NCI-H2081 (cell line): ENCODE measurements at places on chromosomes 5 and 9.

GRCh38 chr9:21096172-21096900, 18.6 kb upstream of the IFNB1 start:
- DNase-seq: no peak

- DNase-seq: no peak
Observed at GRCh38 chr9:119052339-119053030, 316.8 kb downstream of the BRINP1 start.

GRCh38 chr9:114889802-114890224, 40.6 kb downstream of the TNFSF8 start:
- no peak for DNase-seq

DNA sequence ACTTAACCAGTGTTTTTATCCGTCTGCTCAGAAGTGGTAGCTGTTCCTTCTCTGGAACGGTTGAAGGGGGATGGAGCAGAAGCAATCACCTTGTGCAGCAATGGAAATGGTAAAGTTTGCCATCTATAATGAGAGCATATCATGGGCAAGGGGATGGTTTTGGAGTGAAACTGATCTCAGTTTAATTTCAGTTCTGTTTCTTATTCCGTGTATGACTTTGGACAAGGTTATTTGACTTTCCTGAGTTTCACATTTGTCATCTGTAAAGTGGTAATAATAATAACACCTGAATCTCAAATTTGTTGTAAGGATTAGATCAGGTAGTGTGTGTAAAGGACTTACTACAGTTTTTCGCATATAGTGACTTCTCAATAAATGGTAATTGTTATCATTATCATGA, 106.1 kb downstream of the PCSK1 start:
- no peak for DNase-seq

DNA sequence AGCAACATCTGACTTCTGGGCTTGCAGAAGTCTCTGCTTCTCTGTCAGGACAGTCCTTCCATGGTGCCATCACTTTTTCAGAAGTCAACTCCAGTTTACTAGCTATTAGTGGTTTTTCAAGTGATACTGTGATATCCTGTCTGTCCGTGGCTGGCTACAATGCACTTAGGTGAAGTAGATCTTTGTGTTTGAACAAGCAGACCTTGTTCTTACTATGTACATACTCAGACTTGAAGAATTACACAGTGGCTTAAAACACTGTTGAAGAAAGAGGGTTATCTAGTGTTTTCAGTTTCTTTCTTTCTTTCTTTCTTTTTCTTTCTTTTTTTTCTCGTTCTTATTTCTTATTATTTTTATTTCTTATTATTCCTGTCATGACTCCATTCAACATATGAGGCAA, 228.7 kb downstream of the NTRK2 start:
- DNase-seq: no peak

DNA sequence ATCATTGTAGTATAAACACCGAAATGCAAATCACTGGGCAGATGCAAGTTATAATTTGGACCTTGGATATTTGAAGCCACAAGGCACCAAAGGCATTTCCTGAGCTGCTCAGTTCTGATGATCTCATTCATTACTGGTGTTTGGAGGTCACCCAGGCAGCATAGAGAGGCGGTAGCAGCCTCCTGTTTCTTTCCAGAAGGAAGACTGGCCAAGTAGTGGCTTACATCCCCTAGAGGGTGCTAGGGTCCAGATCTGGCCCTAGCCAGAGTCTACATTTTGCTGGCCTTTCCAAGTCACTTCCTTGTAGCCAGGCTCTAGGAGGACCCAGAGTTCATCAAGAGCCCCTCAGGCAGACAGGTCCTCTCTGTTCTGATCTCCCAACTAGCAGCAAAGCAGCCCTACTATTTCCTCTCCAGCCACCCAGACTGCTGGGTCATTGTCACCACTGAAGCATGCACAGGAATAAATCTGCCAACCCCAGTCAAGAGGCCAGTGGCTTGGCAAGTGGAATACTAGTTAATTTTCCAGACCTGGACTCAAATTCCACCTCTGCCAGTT, 33.4 kb upstream of the TTC1 start:
- DNase-seq: no peak

DNA sequence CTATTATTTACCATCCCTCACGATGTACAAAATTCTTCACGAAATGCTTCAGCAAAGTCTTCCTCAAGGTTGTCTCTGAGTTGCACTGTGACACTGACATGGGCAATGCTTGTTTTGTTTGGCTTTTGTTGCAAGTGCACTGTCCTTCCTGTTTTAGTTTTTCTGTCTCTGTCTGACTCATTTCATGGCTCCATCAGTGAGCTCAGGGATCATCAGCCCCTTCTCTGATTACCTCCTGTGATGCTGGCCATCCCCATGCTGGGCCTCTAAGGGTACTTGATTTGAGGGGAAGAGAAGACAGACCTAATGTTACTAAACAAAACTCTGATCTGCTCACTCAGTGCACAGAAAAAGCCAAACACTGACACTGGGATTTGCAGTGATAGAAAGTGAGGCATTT, 37.6 kb upstream of the STX17 start:
- no peak for DNase-seq
